Esophagus muscularis mucosa (tissue), 4 donors: ENCODE measurements at places on chromosomes 5 and 9. TPM values are rescaled to one million over a fixed set of nuclear protein-coding genes. Genes with fewer than 3 reads are reported as not detected.

Gene CFAP157
- total RNA-seq: not detected

Gene SLC9A3
- 1.7 TPM for total RNA-seq

Gene PHF24
- 0.75 TPM for total RNA-seq

Gene TNFSF8
- 4.0 TPM for total RNA-seq

Gene IL4
- total RNA-seq: not detected

Gene ZNF354B
- total RNA-seq: 17.0 TPM

Gene SPINK13
- total RNA-seq: not detected

Gene SSNA1
- 99.5 TPM for total RNA-seq

Gene FYB1
- 3.3 TPM for total RNA-seq

Gene GLDC
- not detected for total RNA-seq

Gene LCN9
- not detected for total RNA-seq

Gene PCDHGA6
- 4.1 TPM for total RNA-seq

Gene ODF2
- 19.9 TPM for total RNA-seq

Gene LRRC19
- not detected for total RNA-seq

Gene FABP6
- not detected for total RNA-seq

Gene CACNA1B
- total RNA-seq: 0.33 TPM

Gene FAM120AOS
- total RNA-seq: 58.6 TPM

Gene TMCO6
- total RNA-seq: 14.0 TPM

Gene TAF11L5
- total RNA-seq: not detected

Gene CCNO
- not detected for total RNA-seq

Gene SLC25A48
- 0.42 TPM for total RNA-seq

Gene KLF9
- total RNA-seq: 201 TPM

Gene F2RL2
- 4.6 TPM for total RNA-seq

Gene FAM200C
- 4.1 TPM for total RNA-seq

Gene ABCA2
- total RNA-seq: 23.1 TPM

Gene TYRP1
- total RNA-seq: not detected

Gene PLPP7
- total RNA-seq: 11.4 TPM

Gene MUSK
- 3.5 TPM for total RNA-seq

Gene THBS4
- 31.6 TPM for total RNA-seq

Gene PCDHGA12
- 11.9 TPM for total RNA-seq
